ENCODE measurements at places on chromosomes 2 and 18.

DNA sequence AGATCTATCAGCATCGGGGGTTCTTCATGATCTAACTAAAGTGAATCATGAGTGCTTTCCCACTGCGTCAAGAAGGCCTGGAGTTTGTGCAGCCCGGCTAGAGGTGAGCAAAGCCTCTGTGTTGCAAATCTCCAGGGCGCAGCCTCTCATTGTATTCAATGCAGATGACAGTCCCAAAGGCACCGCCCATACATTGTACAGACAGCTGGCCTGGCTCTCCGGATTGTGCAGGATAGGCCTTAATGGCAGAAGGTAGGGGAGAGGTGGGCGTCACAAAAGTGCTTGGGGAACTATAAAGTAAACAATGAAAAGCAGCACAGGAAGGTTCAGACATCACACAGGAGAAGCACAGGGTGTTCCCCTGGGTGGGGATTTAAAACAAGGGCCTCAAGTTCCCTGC, 907 bp upstream of the GYPC start:
- DNase-seq: no peak

DNA sequence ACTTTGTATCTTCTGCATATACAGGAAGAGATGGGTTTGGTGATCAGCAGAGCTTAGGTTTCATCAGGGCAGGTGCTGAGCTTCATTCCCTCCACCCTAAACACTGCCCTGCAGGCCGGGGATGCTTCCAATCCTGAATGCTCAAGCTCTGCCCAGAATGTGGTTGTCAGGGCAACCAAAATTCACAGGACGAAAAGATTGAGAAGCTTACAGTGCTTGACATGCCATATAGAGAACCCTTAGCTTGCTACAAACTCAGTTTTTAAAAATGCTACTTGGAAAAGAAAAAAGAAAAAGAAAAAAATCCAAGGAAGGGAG, 65.6 kb downstream of the SH3RF3 start:
- DNase-seq: no peak

DNA sequence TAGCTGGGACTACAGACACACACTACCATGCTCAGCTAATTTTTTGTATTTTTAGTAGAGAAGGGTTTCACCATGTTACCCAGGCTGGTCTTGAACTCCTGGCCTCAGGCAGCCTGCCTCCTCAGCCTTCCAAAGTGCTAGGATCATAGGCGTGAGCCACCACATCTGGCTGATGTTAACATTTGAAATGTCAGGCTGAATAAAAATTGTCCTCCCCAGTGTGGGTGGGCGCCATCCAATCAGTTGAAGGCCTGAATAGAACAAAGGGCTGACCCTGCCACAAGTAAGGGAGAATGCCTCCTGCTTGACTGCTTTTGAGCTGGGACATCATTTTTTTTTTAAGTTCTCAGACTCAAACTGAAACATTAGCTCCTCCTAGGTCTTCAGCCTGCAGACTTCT, 21.0 kb upstream of the RHOB start:
- DNase-seq: no peak

DNA sequence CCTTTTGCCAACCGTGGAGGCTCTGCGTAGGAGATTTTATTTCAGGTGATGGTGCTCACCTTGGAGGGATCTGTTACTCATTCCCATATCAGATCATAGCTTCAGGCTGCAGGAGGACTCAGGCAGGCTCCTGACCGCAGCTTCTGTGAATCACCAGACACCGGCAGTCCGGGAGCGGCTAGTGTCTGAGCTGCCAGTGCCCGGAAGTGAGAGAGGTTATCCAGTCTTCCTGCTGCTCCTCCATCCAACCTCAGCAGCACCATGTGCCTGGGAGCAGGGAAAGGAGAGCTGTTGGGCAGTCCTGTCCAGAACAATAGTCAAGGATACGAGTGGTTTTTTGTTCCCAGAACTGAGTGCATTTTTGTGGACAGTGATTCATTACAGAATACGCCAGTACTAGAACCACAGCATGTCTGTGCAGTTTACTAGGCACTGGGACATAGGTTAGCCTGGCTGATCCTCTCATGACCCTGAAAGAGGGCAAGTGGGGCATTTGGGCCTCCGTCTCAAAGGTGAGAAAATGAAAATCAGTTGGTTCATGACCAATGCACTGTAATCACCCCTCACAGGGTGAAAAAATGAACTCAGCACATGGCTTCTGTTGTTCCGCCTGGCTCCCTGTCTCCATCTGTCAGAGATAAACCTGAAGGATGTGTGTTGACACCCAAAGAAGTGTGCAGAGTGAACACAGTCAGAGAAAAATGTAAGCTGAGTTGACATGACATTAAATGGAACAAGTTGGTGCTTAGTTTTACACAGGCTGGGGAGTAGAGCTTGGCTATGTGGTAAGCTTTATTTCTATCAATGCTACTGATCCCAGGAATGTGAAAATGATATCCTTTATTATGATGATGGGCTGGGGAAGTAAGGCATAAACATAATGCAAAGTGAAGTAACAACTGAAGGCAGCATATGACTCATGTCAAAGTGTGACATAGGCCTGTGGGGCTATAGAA, 12.2 kb downstream of the FHOD3 start:
- DNase-seq: no peak

DNA sequence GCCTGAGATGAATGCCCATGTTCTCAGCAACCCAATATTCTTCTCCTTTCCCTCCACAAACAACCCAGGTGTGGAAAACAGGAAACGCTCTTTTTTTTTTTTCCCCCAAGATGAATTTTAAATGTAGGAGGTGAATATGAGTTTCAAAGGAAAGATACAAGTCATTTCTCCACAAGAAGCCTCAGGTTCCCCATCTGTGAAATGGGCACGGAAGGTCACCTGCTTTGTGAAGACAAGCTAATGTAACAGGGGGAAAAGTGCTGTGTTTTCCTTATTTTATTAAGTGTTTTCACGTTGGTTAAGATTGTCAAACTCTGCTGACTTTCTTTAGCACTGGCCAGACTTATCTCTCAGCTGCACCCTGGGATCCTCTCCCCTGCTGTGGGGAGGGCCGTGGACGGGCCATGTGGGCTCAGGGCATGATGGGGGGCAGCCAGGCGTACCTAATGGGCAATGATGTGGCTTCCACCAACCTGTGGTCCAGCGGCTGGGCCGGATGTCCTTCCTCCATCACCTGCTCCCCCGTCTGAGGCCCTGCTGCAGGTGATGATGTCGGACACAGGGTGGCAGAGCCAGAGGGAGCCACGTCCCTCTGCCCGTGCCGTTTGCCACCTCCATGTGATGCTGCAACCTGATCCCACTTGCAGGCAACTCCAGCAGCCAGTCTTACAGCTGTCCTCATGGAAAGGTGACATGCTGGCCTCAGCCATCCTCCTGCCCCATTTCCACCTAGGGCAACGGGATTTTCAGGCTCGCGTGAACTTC, 130.0 kb upstream of the PXDN start:
- no peak for DNase-seq

DNA sequence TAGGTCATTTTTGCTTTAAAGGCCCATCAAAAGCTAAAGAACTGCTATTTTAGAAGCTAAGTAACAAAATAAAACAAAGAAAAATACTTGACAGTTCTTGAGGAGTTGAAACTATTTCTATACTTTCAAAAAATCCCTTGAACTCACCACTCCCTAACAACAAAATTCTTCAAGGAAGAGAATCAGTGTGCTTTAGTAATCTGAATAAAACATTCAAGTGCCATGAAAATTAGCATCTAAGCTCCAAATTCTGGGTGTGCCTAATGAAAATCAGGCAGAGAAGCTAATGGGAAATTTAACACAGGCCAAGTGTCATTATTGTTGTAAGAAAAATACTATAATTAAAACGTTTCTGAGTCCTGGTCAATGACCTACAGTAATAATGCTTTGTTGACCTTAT, 456.3 kb downstream of the ZEB2 start:
- no peak for DNase-seq

DNA sequence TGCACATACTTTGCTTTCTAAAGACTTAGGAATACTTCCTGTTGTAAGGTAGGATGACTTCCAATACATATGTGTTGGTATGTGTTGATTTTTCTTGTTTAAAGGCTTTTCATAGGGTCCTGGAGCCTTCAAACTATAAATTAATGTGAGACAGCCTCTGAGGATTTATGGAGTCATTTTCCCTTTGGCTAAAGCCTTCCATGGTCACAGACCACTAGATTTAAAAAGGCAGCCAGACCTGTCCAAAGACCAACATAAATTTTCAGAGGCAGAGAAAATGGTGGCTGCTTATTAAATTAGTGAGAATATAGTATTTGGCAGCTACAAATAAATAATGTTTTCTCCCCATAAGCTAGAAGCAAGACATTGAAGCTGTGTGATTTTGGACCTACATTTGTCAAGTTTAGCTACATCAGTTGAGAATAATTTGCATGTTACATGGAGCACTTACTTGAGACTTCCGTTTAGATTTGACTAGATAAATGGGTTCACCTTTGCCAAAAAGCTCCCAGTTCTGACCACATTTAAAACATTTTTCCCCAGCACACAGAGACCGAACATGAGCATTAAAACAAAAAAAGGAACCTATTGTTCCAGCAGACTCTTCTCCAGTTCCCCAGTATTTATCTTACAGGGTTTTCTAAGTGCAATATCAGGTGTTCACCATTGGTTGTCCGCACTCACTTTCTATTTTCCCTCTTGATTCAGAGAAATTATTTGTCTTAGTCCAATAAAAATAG, 402.9 kb downstream of the PARD3B start:
- DNase-seq: no peak

DNA sequence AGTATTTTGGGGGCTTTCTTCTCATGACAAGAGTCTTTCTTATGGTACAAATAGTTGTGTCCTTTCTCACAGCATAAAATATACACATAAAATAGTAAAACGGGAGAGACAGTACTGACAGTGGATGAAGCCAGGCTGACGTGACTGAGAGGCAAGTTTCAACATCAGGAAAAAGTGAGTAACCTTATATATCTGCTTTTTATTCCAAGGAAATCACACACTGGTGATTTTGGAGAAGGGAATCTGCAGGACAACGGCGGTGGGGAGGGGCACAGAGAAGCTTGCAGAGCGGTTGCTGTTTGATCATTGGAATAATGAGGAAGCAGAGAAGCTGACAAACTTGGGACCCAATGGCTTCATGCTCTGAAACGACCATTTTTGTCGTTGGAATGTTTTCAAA, 130.6 kb upstream of the ZNF236 start:
- DNase-seq: no peak

DNA sequence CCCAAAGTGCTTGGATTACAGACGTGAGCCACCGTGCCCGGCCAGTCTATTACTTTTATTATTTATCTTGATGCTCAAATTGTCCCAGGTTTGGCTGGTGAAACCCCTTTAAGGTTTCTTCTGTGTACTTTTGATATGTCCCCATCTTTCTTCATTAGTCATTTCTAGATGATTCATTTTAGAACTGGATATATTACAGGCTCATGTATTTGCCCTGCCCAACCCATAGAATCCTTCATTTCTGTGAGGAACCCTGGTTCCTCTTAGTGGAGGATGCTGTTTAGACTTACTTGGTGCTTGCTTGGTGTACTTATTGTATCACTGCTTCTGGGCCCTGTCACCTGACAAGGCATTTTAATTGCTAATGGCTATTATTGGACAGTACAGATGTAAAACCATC, 40.1 kb downstream of the KCMF1 start:
- DNase-seq: no peak

Data from SHP77 treated with DMSO at 0.1 percent for 48 hours (cell line).